ENCODE measurements at places on chromosomes 12 and 14.

- H3K4me3 ChIP-seq = peak overlapping the region; percentile 60
- H3K27ac ChIP-seq = no peak overlapping the region
- peaks cover 3% of the 10 kb centered on the region for H3K4me1 ChIP-seq
- H3K27me3 ChIP-seq = peaks cover 2% of the 10 kb centered on the region
- no peak for DNase-seq
Observed at GRCh38 chr12:32534698-32535097, 135.3 kb downstream of the FGD4 start.

DNA sequence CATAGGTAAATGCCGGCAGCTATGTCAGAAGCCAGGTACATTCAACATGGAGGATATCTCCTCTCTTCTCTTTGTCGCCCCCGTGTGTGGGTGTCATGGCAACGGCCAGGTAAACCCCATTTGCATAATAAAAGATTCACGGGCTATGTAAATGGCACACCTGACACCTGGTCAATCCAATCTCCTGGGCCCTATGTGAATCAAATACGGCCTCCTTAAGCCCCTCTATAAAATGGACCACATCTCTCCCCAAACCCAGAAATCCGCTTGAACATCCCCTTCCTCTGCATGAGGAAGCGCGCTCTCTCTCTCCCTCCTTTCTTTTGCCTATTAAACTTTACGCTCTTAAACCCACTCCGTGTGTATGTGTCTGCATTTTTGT, 363.7 kb downstream of the SOX5 start:
- H3K27me3 ChIP-seq = no peaks in the 10 kb centered on the region
- no peak overlapping the region for H3K4me3 ChIP-seq
- DNase-seq = no peak
- no peak overlapping the region for H3K27ac ChIP-seq

GRCh38 chr12:53098354-53098981, 1.0 kb downstream of the IGFBP6 start:
- H3K4me3 ChIP-seq = peak overlapping the region; percentile 74
- DNase-seq = no peak
- H3K27me3 ChIP-seq = peaks cover 7% of the 10 kb centered on the region
- H3K4me1 ChIP-seq = peaks cover 37% of the 10 kb centered on the region

DNA sequence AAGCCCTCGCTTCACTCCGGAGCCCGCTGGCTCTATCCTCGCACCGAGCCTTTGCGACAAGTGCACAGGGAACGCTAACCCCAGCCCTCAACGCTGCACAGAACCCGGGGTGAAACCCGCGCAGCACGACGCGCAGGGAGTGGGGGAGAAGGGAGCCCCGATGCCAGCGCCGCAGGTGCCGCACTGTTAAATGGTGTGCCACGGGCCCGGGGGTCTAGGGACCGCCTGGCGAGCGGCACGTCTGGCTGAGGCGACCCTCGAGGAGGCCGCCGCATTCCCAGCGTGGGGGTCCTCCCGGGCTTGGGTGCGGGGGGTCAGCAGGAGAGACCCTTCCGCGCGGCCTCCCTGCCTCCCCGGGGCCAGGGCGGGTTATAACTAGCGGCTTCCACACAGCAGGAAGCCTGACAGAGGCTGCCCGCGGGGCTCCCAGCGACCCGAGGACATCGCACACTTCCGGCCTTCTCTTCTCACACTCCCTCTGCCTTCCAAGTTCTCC, 23.8 kb upstream of the LRTM2 start:
- DNase-seq = no peak
- H3K36me3 ChIP-seq = no peaks in the 10 kb centered on the region
- H3K27ac ChIP-seq = peak overlapping the region; percentile 77
- H3K4me1 ChIP-seq = peaks cover 9% of the 10 kb centered on the region

- peaks cover 17% of the 10 kb centered on the region for H3K27me3 ChIP-seq
- DNase-seq = no peak
- no peaks in the 10 kb centered on the region for H3K36me3 ChIP-seq
- H3K27ac ChIP-seq = no peak overlapping the region
- H3K4me3 ChIP-seq = no peak overlapping the region
Observed at GRCh38 chr12:5633106-5633505, 201.2 kb downstream of the NTF3 start.

- DNase-seq = no peak
- peaks cover 9% of the 10 kb centered on the region for H3K4me1 ChIP-seq
- H3K36me3 ChIP-seq = peaks cover 41% of the 10 kb centered on the region
- no peak overlapping the region for H3K27ac ChIP-seq
Observed at GRCh38 chr14:63598807-63599206, 42.9 kb downstream of the WDR89 start.

DNA sequence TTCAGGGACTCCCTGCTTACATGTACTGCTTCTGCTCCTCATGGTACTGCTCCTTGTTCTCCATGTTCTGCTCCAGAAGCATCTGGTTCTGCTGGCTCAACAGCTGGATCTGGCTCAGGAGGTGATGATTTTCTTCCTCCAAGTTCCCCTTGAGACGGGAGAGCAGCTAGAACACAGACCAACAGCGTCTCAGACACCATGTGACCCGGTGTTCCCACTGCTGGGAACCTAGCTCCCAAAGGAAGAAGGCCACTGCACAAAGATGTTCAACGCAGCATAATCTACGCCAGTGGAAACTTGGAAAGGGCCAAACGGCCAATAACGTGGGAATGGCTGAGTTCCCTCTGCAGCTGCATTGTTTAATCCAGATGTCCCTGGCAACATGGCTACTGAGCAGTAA, 49.6 kb upstream of the GPR68 start:
- H3K4me1 ChIP-seq = peaks cover 12% of the 10 kb centered on the region
- H3K27me3 ChIP-seq = no peaks in the 10 kb centered on the region
- peaks cover 17% of the 10 kb centered on the region for H3K36me3 ChIP-seq
- H3K27ac ChIP-seq = peak overlapping the region; percentile 71
- no peak for DNase-seq

DNA sequence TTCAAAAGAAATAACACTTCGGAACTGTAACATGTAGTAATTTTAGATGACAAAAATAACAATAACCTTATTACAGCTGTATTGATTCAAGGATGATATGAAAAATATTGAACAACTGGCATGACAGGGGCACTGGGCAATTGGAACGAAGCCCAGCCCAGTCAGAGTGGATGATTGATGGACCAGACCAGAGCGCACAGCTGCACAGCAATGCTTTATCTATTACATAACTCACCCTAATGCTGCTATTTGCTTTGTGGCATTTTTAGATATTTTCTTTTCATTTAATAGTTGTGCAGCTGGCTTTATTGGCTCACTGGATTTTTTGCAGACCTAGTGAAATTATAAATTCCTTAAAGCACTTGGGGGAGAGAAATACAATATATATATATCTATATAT, 26.9 kb upstream of the FERMT2 start:
- H3K27me3 ChIP-seq = peaks cover 6% of the 10 kb centered on the region
- no peaks in the 10 kb centered on the region for H3K4me1 ChIP-seq
- H3K4me3 ChIP-seq = no peak overlapping the region
- peaks cover under 1% of the 10 kb centered on the region for H3K36me3 ChIP-seq
- no peak overlapping the region for H3K27ac ChIP-seq

DNA sequence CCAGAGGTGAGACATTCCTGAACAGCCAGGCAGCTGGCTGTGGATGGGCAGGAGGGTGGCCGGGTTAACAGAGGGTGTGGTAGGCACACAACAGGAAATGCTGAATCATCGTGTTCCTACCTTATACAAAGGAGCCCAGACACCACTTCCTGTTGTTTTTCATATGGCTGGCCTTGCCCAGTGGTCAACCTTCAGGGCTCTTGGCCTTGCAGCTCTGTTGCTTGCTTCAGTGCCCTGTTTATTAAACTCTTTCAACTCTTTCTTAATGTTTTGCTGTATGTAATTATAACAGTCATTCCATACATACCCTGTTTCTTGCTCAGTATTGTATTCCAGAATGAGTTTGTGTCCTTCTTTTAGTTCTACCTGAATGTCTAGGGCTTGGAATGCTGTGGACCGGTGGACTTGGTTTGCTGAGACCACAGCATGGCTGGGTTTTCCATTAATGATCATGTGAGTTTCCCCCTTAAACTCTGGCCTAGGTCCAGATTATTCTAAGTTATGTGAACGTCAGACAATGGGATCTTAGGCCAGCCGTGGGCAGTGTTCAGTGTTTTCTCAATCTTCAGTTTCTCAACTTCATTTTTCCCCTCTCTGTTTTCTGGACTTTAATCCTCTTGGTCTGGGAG, 11.9 kb downstream of the CFAP54 start:
- DNase-seq = peak; percentile 68
- H3K27ac ChIP-seq = peak overlapping the region; percentile 96
- no peaks in the 10 kb centered on the region for H3K36me3 ChIP-seq
- no peaks in the 10 kb centered on the region for H3K27me3 ChIP-seq
- H3K4me1 ChIP-seq = peaks cover 38% of the 10 kb centered on the region

GRCh38 chr12:106139422-106140171, 843 bp upstream of the NUAK1 start:
- peaks cover 8% of the 10 kb centered on the region for H3K36me3 ChIP-seq
- H3K27me3 ChIP-seq = peaks cover 65% of the 10 kb centered on the region
- peak overlapping the region; percentile 26 for H3K27ac ChIP-seq
- H3K4me3 ChIP-seq = peak overlapping the region; percentile 81

- no peak overlapping the region for H3K27ac ChIP-seq
- no peak for DNase-seq
- no peaks in the 10 kb centered on the region for H3K36me3 ChIP-seq
- no peak overlapping the region for H3K4me3 ChIP-seq
- H3K27me3 ChIP-seq = no peaks in the 10 kb centered on the region
Observed at GRCh38 chr12:74426091-74426490, 111.5 kb upstream of the ATXN7L3B start.

- H3K27me3 ChIP-seq = no peaks in the 10 kb centered on the region
- H3K27ac ChIP-seq = peak overlapping the region; percentile 99
- peak overlapping the region; percentile 87 for H3K4me3 ChIP-seq
- DNase-seq = peak; percentile 91
Observed at GRCh38 chr14:105069871-105070759, 4.9 kb upstream of the GPR132 start.

DNA sequence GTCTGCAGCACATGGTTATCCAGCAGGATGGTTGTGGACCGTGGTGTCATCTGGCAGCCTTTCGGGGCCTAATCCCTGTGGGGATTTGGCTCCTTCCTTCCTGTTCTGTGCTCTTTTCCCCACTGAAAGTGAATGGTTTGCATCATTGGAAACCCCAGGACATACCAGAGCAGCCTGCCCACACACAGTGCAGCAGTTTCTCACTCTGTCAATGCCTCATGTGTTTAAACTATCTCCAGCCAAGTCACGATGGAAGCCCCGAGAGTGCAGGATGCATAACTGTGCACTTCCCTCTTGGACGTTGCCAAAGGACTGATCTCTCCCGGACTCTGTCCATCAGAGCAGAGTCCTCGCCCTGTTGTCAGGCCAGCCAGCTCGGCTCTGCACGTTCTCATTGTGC, 29.0 kb upstream of the AMN start:
- peaks cover 2% of the 10 kb centered on the region for H3K36me3 ChIP-seq
- H3K27me3 ChIP-seq = no peaks in the 10 kb centered on the region
- no peak overlapping the region for H3K27ac ChIP-seq
- H3K4me3 ChIP-seq = no peak overlapping the region
- H3K4me1 ChIP-seq = no peaks in the 10 kb centered on the region

DNA sequence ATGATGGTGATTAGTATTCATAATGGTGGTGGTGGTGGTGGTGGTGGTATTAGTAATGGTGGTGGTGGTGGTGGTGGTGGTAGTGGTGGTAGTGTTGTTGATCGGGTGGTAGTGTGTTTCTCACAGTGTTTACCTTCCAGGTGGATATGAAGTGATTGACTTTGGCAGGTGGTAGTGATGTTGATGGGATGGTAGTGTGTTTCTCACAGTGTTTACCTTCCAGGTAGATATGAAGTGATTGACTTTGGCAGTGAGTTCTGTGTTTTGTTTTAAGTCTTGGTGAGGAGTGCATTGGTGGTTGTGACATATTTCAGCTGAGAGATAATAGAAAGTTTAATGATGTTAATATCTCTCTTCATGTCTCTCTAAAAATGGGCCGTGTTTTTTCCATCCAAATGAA, 189.4 kb downstream of the TMTC2 start:
- H3K27me3 ChIP-seq = no peaks in the 10 kb centered on the region
- H3K27ac ChIP-seq = no peak overlapping the region
- DNase-seq = no peak

GRCh38 chr14:49971156-49972130, 78.6 kb downstream of the ARF6 start:
- H3K36me3 ChIP-seq = no peaks in the 10 kb centered on the region
- peak overlapping the region; percentile 99 for H3K27ac ChIP-seq
- peak overlapping the region; percentile 96 for H3K4me3 ChIP-seq
- no peak for DNase-seq
- peaks cover 32% of the 10 kb centered on the region for H3K4me1 ChIP-seq
- H3K27me3 ChIP-seq = no peaks in the 10 kb centered on the region

DNA sequence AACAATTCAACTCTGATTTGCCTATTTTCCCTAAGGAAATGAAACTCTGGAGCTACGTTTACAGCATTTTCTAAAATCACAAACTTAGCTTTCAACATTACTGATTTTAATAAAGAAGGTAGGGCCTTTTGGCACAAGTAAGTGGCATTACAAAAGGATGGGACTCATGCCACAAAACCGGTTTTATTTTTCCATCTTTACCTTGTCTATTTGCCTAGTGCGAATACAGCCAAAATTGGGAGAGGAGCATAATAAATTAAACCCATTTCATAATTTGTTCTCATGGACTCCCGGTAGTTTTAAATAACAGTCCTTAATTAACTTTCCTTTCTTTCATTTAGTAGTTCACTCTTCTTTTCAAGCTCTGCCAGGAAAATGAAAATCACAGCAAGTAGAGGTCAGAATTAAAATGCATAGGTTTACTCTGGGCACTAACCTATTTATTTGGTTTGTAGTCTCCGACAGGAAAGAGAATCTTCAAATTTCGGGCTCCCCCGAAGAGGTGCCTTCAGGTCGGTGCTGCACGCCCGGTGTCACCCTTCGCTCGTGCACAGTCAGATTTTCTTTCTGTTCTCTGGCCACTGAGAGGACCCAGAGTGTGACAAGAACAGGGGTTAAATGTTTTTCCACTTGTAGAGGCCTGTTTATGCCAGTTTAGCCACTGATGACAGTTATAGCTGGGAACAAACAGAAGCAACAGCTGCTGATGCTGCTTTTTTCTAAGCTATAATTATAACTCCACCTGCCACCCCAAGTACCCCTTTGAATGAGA, at the start of gene BEST3:
Gene BEST3, minus strand, starts transcription at position 535 of the 772 bp plus-strand sequence. CDS start 1,505 bp downstream, outside the sequence.
- H3K4me3 ChIP-seq = no peak within 1 kb of the TSS
- no peak for DNase-seq
- no peak within 1 kb of the TSS for H3K27ac ChIP-seq
- H3K36me3 ChIP-seq = no peaks in the 10 kb centered on the region
- H3K27me3 ChIP-seq = peaks cover 24% of the 10 kb centered on the region

DNA sequence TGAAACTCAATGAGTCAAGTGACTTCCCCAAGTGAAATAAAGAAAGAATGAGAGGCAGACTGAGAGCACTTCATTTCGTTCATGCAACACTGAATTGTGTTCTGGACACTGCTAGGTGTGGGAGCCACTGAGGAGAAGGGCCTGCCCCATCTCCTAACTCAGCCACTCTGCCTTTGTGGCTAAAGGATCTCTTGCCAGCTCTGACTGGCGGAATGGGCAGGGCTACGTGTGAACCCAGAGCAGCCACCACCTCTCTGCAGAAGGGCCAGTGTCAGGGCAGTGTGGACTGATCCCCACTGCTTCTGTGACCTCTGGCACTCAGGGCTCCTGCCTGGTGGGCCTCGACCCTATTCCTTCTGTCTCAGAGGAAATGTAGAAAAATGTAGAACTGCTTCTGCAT, 46.5 kb upstream of the GZMB start:
- peaks cover 13% of the 10 kb centered on the region for H3K36me3 ChIP-seq
- H3K4me3 ChIP-seq = peak overlapping the region; percentile 97
- DNase-seq = no peak
- no peaks in the 10 kb centered on the region for H3K27me3 ChIP-seq
- H3K4me1 ChIP-seq = peaks cover 62% of the 10 kb centered on the region

Data from natural killer cell treated with Interleukin-12 subunit alpha and Interleukin-12 subunit beta and Interleukin-15 and Interleukin-18, amount 100 ng/mL, for 72 hours (primary cell).